HCEC 1CT (cell line): ENCODE measurements at places on chromosomes 16 and 17.
A peak's percentile ranks its signal among the peaks of the same experiment; 100 is the strongest.

DNA sequence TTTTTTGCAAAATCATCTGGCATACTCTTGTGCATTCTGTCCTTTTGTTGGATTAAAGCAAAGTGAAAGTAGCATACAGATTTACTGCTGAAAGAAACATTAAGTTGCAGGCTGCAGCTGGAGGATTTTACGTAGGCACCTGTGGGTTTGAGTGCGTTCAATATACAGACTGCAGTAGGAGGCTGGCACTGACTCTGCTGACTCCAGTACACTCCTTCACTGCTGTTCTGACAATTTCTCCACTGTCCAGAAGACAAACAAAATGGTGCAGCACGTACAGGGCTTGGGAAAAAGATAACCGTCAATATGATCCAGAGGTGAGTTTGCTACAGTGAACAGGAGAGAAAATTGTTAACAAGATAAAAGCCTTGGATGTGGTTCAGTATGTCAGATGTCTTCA is 73.3 kb downstream of the TANC2 start:
- DNase-seq, result no peak

DNA sequence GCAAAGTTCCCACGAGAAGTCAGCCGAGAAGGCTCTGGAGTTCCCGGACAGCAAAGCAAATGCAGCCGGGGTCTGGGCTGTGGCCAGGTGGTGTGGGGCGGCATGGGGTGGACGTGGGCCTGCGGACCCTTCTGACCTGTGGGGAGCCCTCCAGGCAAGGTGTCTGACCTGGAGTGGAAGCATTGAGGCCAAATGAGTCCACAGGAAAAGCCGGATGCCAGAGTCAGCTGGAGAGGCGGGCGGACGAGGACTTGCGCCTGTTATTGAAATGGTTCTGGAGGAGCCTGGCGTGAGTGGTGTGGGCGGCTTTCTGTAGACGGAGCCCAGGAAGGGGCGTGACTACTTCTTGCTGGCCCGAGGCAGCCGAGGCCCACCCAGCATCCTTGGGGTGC is 50.5 kb upstream of the ZNF750 start:
- DNase-seq, result no peak

GRCh38 chr17:17466511-17466910 is 10.3 kb upstream of the MED9 start:
- DNase-seq, result no peak

DNA sequence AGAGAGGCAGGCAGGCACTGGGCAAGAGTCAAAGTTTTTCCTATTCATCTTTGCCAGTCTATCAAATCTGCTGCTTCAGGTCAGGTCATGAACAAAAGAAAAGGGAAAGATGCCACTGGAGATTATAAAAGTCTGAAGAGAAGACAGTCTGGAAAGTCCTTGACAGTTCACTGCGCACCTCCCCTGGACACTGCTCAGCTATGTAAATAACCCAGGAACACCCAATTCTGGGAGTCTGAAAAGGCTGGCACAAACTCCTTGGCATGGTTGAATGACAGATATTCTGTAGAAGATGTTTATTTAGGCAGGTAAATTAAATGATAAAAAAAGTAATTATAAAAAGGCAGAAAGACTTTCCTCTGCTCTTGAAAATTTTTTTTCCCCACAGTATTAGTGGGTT is 5.2 kb upstream of the CORO6 start:
- no peak for DNase-seq

DNA sequence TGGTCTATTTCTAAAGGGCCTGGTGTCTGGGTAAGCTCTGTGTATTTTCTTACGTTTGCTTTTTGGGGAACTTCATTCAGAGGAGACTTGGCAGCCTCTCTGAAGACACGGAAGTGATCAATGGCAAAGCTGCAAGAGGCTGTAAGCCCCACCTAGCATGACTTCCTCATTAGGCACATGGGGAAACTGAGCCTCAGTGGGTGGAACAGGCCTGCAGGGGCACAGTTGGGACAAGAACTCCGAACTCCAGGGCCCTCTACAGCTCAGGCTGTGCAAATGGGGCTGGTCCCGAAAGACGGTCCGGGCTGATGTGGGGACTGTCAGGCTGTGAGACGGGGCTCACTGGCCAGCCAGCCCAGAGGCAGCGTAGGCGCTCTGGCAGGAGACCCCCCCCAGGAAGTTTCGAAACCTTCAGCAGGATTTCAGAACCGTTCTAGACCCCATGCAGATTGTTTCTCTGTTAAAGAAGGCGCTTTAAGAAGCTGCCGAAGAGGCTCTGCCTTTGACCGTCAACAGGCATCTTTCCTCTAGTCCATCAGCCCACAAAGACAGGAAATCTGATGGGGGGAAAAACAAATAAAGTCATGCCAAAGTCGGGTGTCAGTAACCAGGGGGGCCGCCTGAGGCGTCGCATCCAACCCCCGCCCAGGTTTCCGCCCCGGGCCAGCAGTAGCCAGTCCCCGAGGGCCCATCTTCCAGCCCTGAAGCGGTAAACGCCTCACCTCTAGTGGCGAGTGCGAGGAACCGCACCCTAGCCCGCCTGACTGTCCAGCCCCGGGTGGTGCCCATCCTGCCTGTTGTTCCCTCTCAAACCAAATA is 79.8 kb upstream of the TBC1D3K start:
- peak; percentile 11 for DNase-seq

- no peak for DNase-seq
These were observed 28.0 kb upstream of the ZNF750 start for GRCh38 chr17:82867763-82868325.

- no peak for DNase-seq
These were observed 9.9 kb downstream of the SRCIN1 start for GRCh38 chr17:38595892-38596291.

- no peak for DNase-seq
These were observed 10.0 kb upstream of the CISD3 start for GRCh38 chr17:38719943-38720641.

- DNase-seq, result peak; percentile 22
These were observed 13.7 kb downstream of the BLMH start for GRCh38 chr17:30278032-30278431.

DNA sequence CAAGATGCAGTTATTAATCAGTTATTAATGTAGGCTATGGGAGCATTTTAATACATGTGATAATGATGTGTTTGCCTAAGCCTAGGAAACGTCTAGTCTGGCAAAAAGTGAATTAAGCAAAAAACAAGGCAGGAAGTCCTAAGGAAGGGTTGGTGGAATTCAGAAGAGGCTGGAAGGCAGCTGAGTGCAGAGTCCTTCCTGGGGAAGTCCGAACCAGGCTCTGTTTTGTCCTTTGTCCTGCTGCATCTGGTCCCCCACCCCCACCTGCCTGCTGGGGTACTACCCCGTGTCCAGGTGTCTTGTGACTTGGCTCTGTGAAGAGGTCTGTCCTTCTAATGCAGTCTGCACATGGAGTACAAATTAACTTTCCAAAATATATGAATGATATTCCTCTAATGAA is 1.5 kb upstream of the MYH10 start:
- no peak for DNase-seq

DNA sequence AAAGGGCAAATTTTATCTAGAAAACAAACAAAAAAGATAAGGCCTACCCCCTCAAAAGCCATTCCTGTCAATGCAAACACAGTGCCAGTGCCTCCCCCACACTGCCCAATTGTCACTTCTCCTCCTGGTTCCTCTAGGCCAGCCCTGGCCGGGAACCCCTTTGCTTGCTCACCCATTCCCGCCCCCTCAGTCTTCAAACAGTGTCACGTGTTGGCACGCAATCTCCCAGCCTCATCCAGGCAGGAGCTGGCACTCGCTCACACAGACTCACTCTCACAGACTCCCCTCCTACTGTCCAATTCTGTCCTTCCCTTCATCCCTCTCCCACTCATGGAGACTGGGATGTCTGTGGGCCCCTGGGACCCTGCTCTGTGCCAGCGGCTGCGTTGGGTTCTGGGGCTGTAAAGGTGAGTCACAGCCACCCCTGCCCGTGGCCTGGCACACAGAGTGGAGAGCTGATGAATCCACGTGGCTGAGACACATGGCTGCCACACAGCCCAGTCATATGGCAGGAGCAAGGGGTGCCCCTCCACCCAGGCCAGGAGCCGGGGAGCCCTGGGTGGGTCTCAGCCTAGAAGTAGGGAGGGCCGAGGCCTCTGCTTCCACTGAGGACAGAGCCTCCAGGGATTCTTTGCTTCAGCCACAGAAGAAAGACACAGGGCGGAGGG is 54.8 kb downstream of the VAC14 start:
- DNase-seq, result peak; percentile 70

DNA sequence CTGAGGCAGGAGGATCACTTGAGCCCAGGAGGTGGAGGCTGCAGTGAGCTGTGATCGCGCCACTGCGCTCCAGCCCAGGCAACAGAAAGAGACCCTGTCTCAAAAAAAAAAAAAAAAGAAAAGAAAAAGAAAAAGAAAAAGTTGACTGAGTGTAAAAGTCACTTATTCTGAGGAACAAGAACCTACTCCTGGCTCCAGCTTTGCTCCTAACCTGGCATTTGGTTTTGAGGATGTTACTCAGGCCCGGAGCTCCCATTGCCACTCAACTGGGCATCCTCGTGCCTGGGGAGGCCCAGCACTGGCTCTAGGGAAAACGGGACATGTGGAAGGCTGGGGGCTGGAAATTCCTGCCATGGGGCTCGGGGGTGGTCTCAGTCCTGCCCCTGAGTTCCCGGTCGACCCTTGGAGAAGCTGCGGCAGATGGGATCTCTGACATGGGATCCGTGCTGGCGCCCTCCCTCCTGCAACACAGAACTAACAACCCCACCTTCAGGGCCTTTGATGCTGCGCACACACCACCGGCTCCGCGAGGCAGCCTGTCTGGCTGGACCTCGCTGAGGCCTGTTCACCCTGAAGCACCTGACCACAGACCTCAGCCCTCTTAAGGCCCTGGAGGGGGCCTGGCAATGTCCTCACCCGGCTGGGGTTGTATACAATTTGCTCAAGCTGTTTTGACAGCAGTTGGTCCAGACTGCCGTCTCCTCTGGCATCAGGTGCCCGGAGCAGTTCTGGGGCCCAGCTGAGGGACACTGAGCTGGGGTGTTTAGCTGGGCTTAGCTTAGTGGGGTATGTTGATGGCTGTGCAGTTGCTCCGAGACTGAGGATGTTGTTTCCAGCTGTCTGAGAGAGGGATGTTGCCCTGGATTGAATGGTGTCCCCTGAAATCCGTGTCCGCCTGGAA is 12.3 kb downstream of the CD7 start:
- no peak for DNase-seq

- no peak for DNase-seq
These were observed 177.7 kb downstream of the MYO1D start for GRCh38 chr17:32699247-32699646.
